Activated naive CD4-positive, alpha-beta T cell treated with anti-CD3 and anti-CD28 coated beads, Interleukin-2, amount 10 ng/mL, durations not matched to agents 7 days and 5 days (primary cell): ENCODE measurements at places on chromosomes 2 and 18.
A peak's percentile ranks its signal among the peaks of the same experiment; 100 is the strongest.

GRCh38 chr2:43284967-43285366, 58.6 kb upstream of the ZFP36L2 start:
- H3K27me3 ChIP-seq = no peaks in the 10 kb centered on the region
- no peak overlapping the region for H3K4me3 ChIP-seq

GRCh38 chr2:80086831-80087230, 217.7 kb downstream of the LRRTM1 start:
- H3K4me1 ChIP-seq = no peaks in the 10 kb centered on the region
- no peaks in the 10 kb centered on the region for H3K27me3 ChIP-seq
- no peak overlapping the region for H3K4me3 ChIP-seq
- H3K36me3 ChIP-seq = no peaks in the 10 kb centered on the region
- H3K27ac ChIP-seq = no peak overlapping the region
- DNase-seq = no peak

GRCh38 chr2:82007071-82007664, 1702.6 kb upstream of the LRRTM1 start:
- no peak for DNase-seq
- H3K27me3 ChIP-seq = no peaks in the 10 kb centered on the region
- H3K27ac ChIP-seq = no peak overlapping the region
- no peaks in the 10 kb centered on the region for H3K4me1 ChIP-seq
- no peaks in the 10 kb centered on the region for H3K36me3 ChIP-seq

GRCh38 chr2:234403074-234403473, 93.8 kb downstream of the ARL4C start:
- peaks cover 15% of the 10 kb centered on the region for H3K36me3 ChIP-seq
- DNase-seq = no peak
- no peaks in the 10 kb centered on the region for H3K27me3 ChIP-seq
- H3K4me3 ChIP-seq = no peak overlapping the region
- peak overlapping the region; percentile 86 for H3K27ac ChIP-seq

- H3K27ac ChIP-seq = no peak overlapping the region
- peaks cover 15% of the 10 kb centered on the region for H3K27me3 ChIP-seq
- no peaks in the 10 kb centered on the region for H3K36me3 ChIP-seq
- peaks cover 9% of the 10 kb centered on the region for H3K4me1 ChIP-seq
These were observed 21.5 kb upstream of the ANXA4 start for GRCh38 chr2:69720404-69720803.

DNA sequence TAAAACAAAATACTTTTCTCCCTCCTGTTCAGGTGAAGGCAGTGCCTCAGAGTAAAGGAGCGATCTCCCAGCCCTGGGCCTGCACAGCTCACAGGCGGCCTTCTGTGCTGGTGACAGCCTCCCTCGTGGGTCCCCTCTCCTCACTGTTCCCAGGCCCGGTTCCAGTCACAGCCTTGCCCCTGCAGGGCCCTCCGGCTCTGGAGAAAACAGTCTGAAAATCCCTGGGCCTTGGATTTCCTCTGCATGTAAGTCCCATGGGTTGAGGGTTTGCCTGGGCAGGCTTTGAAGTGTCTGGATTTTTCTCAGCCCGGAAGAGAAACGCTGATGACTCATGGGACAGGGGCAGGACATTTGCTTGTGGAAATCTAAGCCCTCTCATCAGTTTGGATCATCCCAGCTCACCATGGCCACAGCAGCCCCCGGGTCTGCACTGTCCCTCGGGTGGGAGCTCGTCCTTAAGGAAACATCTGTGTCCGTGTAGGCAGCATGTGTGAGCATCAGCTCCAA, 186.1 kb upstream of the RAB12 start:
- H3K4me1 ChIP-seq = no peaks in the 10 kb centered on the region
- H3K27me3 ChIP-seq = no peaks in the 10 kb centered on the region
- no peaks in the 10 kb centered on the region for H3K36me3 ChIP-seq
- no peak for DNase-seq
- H3K4me3 ChIP-seq = no peak overlapping the region

DNA sequence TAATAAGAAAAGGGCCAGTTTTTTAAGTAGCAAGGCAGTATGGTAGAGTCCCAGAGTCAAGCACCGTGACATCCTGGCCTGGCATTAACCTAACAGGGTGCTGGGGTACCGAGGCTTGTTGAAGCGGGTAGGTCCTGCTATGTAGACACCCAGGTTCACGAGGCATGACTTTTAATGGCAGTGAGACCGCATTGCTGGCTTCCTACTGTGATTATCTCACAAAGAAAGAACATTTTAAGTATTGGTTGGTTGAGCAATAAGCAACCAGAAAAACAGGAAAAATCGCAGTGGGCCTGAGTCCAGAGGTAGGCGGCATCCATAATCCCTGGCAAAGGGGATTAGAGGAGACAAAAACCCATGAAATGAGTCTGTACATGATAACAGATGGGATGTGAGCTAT, 927.9 kb upstream of the ACVR2A start:
- H3K4me3 ChIP-seq = no peak overlapping the region
- no peak overlapping the region for H3K27ac ChIP-seq
- no peaks in the 10 kb centered on the region for H3K4me1 ChIP-seq
- no peaks in the 10 kb centered on the region for H3K36me3 ChIP-seq
- H3K27me3 ChIP-seq = no peaks in the 10 kb centered on the region
- DNase-seq = no peak

DNA sequence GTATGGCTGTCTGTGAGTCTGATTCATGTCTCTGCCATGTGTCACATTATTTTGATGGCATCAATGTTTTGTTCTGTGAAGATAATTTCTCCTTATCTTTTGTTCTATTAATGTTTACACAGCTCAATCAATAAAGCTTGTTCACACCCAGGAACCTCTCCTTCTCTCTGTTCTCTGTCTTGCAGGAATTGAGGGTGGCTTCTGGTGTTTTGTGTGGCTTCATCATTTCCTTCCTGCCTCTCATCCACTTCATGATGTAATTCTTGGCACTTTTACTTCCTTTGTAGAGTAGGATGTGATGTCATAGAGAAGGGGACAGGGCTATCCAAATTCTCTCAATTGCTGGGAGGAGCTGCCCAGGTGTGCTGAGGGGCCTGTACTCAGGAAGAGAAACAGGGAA, 27.2 kb downstream of the ASXL3 start:
- H3K4me1 ChIP-seq = no peaks in the 10 kb centered on the region
- DNase-seq = no peak
- no peak overlapping the region for H3K4me3 ChIP-seq
- H3K36me3 ChIP-seq = no peaks in the 10 kb centered on the region
- no peaks in the 10 kb centered on the region for H3K27me3 ChIP-seq
- no peak overlapping the region for H3K27ac ChIP-seq

DNA sequence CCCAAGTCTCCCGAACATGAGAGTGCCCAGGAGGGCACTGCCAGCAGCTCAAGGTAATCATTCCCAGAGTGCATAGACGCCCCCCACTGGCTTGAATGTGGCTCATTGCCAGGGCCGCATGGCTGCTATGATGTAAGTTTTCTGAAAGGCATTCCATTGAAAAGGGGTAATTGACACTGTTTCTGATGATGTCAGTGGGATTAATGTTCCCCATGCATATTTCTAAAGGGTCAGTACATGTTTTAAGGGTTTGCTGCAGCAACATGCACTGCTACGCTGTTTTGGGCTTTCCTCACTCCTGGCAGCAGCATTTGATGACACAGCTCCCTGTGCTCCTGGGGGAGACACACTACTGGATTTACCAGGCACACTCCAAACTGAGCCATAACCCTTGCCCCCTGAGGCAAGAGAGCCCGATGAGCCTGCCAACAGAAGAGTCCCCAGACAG, 36.7 kb downstream of the KIAA2012 start:
- no peak overlapping the region for H3K4me3 ChIP-seq
- no peaks in the 10 kb centered on the region for H3K36me3 ChIP-seq
- H3K27me3 ChIP-seq = peaks cover 30% of the 10 kb centered on the region
- H3K27ac ChIP-seq = peak overlapping the region; percentile 53
- H3K4me1 ChIP-seq = no peaks in the 10 kb centered on the region

DNA sequence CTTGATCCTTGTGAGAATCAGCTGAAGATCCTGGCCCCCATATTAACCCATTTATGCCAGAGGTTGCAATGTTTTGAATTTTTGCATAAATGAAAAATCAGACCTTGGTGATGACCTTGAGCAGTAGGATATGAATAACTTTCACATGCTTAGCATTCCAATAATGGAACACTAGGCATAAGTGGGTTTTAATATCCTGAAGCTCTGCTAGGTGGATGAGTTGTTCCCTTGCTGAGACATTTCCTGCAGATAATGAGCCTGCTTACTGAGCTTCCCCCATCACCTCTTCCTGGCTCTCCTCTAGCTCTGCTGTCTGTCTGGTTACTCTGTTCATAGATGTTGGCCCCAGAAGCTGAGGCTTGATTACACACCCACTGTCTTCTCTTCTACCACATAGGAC, 25.5 kb upstream of the SEC11C start:
- peaks cover 19% of the 10 kb centered on the region for H3K27me3 ChIP-seq
- DNase-seq = no peak
- no peaks in the 10 kb centered on the region for H3K4me1 ChIP-seq
- H3K27ac ChIP-seq = no peak overlapping the region
- H3K36me3 ChIP-seq = no peaks in the 10 kb centered on the region

DNA sequence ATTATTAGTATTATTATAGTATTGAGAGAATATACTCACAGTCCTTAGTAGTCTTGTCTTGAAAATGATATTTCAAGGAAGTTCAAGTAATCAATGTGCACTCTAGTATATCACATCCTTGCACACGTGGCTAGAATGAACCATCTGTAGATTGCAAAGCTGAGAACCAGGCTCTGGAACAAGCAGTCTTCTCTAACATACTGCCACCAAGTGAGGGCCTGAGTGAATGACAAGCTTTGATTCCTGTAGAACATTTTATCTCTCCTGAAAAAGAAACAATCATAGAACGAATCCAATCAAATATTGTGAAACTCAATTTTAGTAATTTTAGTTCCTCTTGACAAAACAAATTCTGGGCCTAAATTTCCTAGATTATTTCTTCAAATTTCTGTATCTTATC, 55.3 kb upstream of the SULT1C3 start:
- no peak overlapping the region for H3K4me3 ChIP-seq
- H3K36me3 ChIP-seq = no peaks in the 10 kb centered on the region
- no peak overlapping the region for H3K27ac ChIP-seq
- H3K27me3 ChIP-seq = peaks cover 4% of the 10 kb centered on the region
- no peak for DNase-seq
- H3K4me1 ChIP-seq = no peaks in the 10 kb centered on the region

GRCh38 chr2:211455216-211455841, 898.9 kb downstream of the CPS1 start:
- H3K36me3 ChIP-seq = no peaks in the 10 kb centered on the region
- H3K4me3 ChIP-seq = no peak overlapping the region
- DNase-seq = peak; percentile 27
- no peaks in the 10 kb centered on the region for H3K27me3 ChIP-seq

DNA sequence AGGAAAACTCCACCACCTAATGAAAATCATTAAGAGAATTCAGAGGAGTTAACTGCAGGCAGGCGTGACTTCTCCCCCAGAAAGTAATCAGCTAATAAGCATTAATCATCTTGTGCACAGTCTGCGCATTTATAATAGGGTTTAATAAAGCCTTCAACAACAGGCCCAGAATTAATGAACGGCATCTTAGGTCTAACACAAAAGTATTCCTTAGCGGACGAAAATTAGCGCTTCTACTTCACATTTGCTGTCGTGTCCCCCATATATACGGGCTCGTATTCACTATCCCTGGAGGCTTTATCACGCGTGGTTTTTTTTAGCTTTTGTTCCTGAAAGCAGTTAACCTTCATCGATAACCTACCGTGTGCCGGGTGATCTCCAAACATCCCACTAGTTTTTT, 1.8 kb downstream of the ATP8B1 start:
- no peak overlapping the region for H3K27ac ChIP-seq
- H3K27me3 ChIP-seq = peaks cover 89% of the 10 kb centered on the region
- peak overlapping the region; percentile 56 for H3K4me3 ChIP-seq
- no peaks in the 10 kb centered on the region for H3K36me3 ChIP-seq
